ENCODE measurements at places on chromosomes 4 and X.

GRCh38 chr4:81307991-81308390, 93.0 kb upstream of the PRKG2 start:
- DNase-seq: no peak

GRCh38 chr4:130043732-130044160, 947.8 kb downstream of the C4orf33 start:
- DNase-seq: no peak

DNA sequence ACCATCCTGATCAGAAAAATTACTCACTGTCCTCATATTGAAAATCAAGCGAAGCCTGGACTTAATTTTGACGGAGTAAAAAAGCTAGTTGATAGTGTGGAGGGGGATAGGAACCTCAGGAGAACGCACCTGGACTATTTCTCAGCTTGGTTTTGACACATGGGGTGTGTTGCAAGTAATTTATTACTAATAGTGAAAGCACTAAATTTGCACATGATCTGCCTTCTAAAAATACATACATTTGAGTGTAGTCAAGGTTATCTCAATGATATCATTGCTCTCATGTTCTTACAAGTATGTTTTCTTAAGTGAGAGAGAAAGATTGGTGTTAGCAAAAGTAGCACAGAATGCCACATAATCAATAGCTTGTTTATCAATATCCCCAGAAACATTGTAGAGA, 29.5 kb downstream of the LRIT3 start:
- no peak for DNase-seq

DNA sequence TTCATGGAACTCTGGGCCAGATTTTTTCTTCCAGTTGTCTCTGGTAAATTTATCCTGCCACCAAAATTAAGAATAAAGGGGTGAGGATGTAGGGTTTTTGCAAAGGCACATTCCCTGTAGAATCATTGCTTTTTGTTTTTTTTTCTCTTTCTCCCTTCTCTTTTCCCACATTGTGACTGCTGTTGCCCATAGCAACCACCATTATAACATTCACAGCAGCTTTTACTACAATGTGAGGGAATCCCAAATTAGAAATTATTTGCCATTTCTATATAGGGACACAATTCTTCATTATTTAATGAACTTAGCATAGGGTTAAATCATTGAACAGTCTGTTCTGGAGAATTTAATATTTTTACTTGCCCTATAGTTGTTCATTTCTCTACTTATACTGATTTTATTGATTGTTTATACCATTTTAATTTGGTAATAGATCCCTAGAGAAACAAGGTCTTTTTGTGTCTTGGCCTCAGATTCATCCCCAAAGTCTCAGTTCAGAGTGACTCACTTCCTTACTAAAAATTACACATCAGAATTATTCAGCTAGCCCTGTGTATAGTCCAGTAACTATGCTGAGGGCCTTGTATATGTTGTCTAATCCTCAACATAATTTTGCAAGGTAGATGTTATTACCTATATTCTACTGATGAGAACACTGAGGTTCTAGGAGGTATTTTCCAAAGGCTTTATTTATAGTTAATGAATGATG, 80.8 kb upstream of the ANK2 start:
- no peak for DNase-seq

DNA sequence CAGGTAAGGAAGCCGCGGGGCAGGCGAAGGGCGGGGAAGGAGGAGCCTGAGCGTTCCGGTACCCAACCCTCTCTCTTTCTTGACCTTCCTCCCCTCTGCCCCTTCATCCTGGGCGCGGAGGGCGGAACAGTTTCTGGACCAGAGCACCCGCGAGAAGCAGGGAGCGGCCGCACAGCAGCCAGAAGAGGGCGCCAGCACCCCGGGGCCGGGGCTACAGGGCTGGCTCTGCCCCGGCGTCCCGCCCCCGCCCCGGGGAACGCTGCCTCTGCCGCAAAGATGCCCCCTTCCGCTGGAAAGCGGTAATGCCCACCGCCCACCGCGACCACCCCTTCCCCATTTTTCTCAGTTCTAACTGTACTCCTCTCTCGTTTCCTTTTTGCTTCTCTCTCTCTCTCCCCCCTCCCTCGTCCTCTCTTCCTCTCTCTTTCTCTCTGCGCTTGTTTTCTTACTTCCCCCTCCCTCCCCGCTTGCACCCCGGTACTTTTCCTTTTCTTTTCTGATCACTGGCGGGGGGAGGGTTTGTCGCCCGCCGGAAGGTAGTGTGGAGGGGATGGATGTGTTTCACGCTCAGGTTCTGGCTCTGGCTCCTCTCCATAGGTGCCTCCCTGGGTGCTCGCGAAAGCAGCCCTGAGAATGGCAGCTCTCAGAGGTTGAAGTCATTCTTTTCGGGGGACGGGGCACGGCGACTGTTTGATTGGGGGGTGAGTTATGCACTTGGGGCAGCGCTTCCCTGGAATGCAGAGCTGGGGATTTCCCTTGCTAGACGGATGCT, 13.1 kb upstream of the PRDM8 start:
- no peak for DNase-seq

DNA sequence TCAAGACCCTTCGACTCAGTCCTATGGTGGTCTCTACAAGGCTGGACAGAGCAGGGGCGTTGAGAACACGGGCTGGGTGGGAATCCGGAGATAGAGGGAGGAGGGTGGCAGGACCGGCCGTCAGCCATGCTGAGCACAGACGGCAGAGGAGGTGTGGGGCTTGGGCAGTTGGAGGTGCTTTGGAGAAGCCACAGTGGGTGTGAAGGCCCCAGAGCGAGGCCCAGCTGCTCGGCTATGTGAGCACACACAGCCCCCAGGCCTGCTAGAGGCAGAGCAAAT, 4.2 kb downstream of the PDE6B start:
- no peak for DNase-seq

GRCh38 chr4:37628977-37629609, 57.1 kb downstream of the RELL1 start:
- DNase-seq: peak; percentile 86

All from retinal pigment epithelial cell (primary cell).